ENCODE measurements at places on chromosomes 3 and 15. TPM values are rescaled to one million over a fixed set of nuclear protein-coding genes. Genes with fewer than 3 reads are reported as not detected.

The PPM1L gene
- total RNA-seq, result under 0.01 TPM

The AGBL1 gene
- total RNA-seq, result not detected

The GYG1 gene
- total RNA-seq, result 39.2 TPM

The CCR8 gene
- total RNA-seq, result not detected

GRCh38 chr15:33043636-33044035 lies 150.9 kb downstream of the FMN1 start:
- no peaks in the 10 kb centered on the region for H3K4me1 ChIP-seq
- no peaks in the 10 kb centered on the region for H3K36me3 ChIP-seq
- H3K27ac ChIP-seq, result no peak overlapping the region

DNA sequence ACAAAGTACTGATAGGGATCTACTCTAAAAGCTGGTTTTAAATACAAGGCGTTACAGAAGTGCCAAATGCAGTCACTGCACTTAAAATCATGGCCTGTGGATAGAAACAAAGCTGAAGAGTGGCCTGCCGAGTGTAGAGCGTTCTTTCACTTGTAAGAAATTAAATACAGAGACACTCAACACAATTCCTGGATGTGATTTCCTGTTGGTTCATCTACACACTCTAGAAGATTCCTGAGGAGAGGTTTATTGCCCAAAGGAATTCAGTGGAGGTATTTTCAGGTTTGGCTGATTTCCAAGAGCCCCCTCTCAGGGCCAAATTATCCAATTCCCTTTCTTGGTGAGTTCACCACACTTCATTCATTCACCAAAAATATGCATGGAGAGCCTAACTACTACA lies 200.3 kb upstream of the IL12A start:
- peak overlapping the region; percentile 58 for H3K27ac ChIP-seq
- DNase-seq, result no peak
- no peaks in the 10 kb centered on the region for H3K27me3 ChIP-seq
- H3K36me3 ChIP-seq, result no peaks in the 10 kb centered on the region
- no peak overlapping the region for H3K4me3 ChIP-seq

The PLA1A gene
- not detected for total RNA-seq

The CD86 gene
- not detected for total RNA-seq

DNA sequence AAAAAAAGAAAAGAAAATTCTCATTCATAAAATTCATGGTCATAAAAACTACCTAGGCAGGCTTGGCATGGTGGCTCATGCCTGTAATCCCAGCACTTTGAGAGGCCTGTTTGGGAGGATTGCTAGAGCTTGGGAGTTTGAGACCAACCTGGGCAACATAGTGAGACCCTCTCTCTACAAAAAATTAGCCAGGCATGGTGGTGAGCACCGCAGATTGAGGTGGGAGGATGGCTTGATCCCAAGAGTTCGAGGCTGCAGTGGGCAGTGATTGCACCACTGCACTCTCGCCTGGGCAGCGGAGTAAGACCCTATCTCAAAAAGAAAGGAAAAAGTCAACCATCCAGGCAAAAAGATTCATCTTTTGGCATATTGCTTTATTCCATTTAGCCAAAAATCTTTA lies 58.5 kb downstream of the MEIS2 start:
- peaks cover 46% of the 10 kb centered on the region for H3K36me3 ChIP-seq
- peaks cover under 1% of the 10 kb centered on the region for H3K4me1 ChIP-seq
- H3K27ac ChIP-seq, result no peak overlapping the region
- H3K4me3 ChIP-seq, result no peak overlapping the region

- DNase-seq, result peak; percentile 64
- no peaks in the 10 kb centered on the region for H3K27me3 ChIP-seq
- H3K4me3 ChIP-seq, result no peak overlapping the region
- H3K36me3 ChIP-seq, result no peaks in the 10 kb centered on the region
Measured at GRCh38 chr3:152287898-152288576, 19.3 kb downstream of the MBNL1 start.

The TNNC1 gene
- not detected for total RNA-seq

- H3K4me1 ChIP-seq, result peaks cover 37% of the 10 kb centered on the region
- no peak overlapping the region for H3K4me3 ChIP-seq
- H3K27me3 ChIP-seq, result no peaks in the 10 kb centered on the region
Measured at GRCh38 chr3:190096345-190096744, 24.4 kb downstream of the P3H2 start.

DNA sequence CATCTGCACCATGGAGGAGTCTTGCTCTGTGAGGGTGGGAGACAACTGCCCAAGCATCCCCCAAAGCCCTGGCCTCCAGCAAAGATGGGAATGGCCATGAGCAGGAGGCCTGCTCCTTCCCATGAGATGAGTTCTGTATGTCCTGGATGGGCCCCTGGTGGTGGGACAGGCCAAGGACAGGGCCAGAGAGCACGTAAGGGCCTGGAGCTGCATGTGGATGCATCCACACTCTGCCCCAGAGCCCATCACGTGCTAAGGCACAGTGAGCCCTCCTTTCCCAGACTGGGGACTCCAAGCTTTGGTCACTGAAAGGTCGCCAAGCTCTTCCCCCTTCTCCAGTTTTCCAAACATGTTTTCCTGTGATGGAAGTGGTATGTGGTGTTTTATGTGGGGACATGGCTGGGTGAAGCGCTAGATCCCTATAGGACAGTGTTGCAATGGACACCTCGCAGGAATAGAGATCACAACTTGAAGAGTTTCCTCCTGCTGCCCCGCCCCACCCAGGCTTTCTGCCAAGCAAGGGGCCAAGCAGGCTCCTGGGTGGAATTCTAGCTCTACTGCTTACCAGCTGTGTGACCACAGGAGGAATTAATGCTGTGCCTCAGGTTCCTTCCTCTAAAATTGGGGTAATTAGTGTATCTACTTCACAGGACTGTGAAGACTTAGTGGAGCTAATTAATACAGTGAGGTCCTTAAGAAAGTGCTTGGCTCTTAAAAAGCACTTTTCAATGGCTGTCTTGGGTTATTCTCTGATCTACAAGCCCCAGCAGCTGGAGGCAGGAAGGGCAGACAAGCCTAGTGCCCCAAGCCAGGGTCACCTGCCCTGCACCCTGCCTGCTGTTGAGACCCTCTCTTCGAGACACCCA lies 106.4 kb upstream of the RPL32 start:
- no peaks in the 10 kb centered on the region for H3K36me3 ChIP-seq
- peak; percentile 79 for DNase-seq
- H3K4me3 ChIP-seq, result no peak overlapping the region
- H3K27me3 ChIP-seq, result no peaks in the 10 kb centered on the region
- H3K4me1 ChIP-seq, result peaks cover 45% of the 10 kb centered on the region

- DNase-seq, result peak; percentile 80
- H3K36me3 ChIP-seq, result no peaks in the 10 kb centered on the region
- H3K4me3 ChIP-seq, result no peak overlapping the region
Measured at GRCh38 chr15:29925227-29926082, 103.2 kb upstream of the TJP1 start.

The SNTN gene
- total RNA-seq, result not detected

The TPM1 gene
- 1,935 TPM for total RNA-seq

The HESX1 gene
- total RNA-seq, result not detected

- no peaks in the 10 kb centered on the region for H3K36me3 ChIP-seq
- H3K4me1 ChIP-seq, result no peaks in the 10 kb centered on the region
- no peak for DNase-seq
- H3K27ac ChIP-seq, result no peak overlapping the region
- H3K4me3 ChIP-seq, result no peak overlapping the region
Measured at GRCh38 chr3:178950676-178951075, 120.9 kb downstream of the ZMAT3 start.

The EEF1AKMT4 gene
- 7.2 TPM for total RNA-seq

GRCh38 chr15:41881086-41881485 lies 12.8 kb downstream of the SPTBN5 start:
- H3K27me3 ChIP-seq, result no peaks in the 10 kb centered on the region
- no peaks in the 10 kb centered on the region for H3K36me3 ChIP-seq
- no peak overlapping the region for H3K4me3 ChIP-seq
- H3K27ac ChIP-seq, result no peak overlapping the region
- no peak for DNase-seq

The MAPK6 gene
- total RNA-seq, result 69.3 TPM

- H3K4me3 ChIP-seq, result no peak overlapping the region
- H3K27ac ChIP-seq, result no peak overlapping the region
- no peaks in the 10 kb centered on the region for H3K36me3 ChIP-seq
- DNase-seq, result no peak
- peaks cover 7% of the 10 kb centered on the region for H3K4me1 ChIP-seq
Measured at GRCh38 chr15:40264321-40265153, 18.3 kb downstream of the ANKRD63 start.

- no peaks in the 10 kb centered on the region for H3K27me3 ChIP-seq
- no peaks in the 10 kb centered on the region for H3K36me3 ChIP-seq
- no peak for DNase-seq
Measured at GRCh38 chr3:107858876-107859275, 232.0 kb downstream of the CD47 start.

The CRTC3 gene
- 18.6 TPM for total RNA-seq

GRCh38 chr15:89186803-89187202 lies 34.6 kb downstream of the RLBP1 start:
- H3K27me3 ChIP-seq, result no peaks in the 10 kb centered on the region
- no peak overlapping the region for H3K4me3 ChIP-seq
- no peak for DNase-seq
- no peaks in the 10 kb centered on the region for H3K4me1 ChIP-seq
- no peak overlapping the region for H3K27ac ChIP-seq
- H3K36me3 ChIP-seq, result peaks cover 4% of the 10 kb centered on the region

- no peak overlapping the region for H3K4me3 ChIP-seq
- no peak overlapping the region for H3K27ac ChIP-seq
- DNase-seq, result no peak
- peaks cover 5% of the 10 kb centered on the region for H3K27me3 ChIP-seq
- H3K4me1 ChIP-seq, result no peaks in the 10 kb centered on the region
- no peaks in the 10 kb centered on the region for H3K36me3 ChIP-seq
Measured at GRCh38 chr3:43906849-43907507, 216.2 kb downstream of the ABHD5 start.

- peak; percentile 97 for DNase-seq
- H3K27ac ChIP-seq, result peak overlapping the region; percentile 94
- peaks cover 43% of the 10 kb centered on the region for H3K4me1 ChIP-seq
- H3K36me3 ChIP-seq, result no peaks in the 10 kb centered on the region
- H3K27me3 ChIP-seq, result no peaks in the 10 kb centered on the region
Measured at GRCh38 chr3:37183375-37183831, 9.0 kb upstream of the LRRFIP2 start.

The ARPP19 gene
- 122 TPM for total RNA-seq

The CCNB2 gene
- 23.3 TPM for total RNA-seq

GRCh38 chr15:98420837-98421236 lies 227.5 kb upstream of the IGF1R start:
- no peak overlapping the region for H3K4me3 ChIP-seq
- H3K36me3 ChIP-seq, result no peaks in the 10 kb centered on the region
- H3K4me1 ChIP-seq, result no peaks in the 10 kb centered on the region
- H3K27ac ChIP-seq, result no peak overlapping the region
- peak; percentile 4 for DNase-seq

- DNase-seq, result no peak
- H3K36me3 ChIP-seq, result no peaks in the 10 kb centered on the region
Measured at GRCh38 chr3:126965526-126966080, 17.3 kb upstream of the PLXNA1 start.

- H3K27me3 ChIP-seq, result no peaks in the 10 kb centered on the region
- DNase-seq, result peak; percentile 87
- H3K4me3 ChIP-seq, result peak overlapping the region; percentile 25
- H3K36me3 ChIP-seq, result no peaks in the 10 kb centered on the region
- H3K4me1 ChIP-seq, result peaks cover 61% of the 10 kb centered on the region
Measured at GRCh38 chr3:98971169-98971681, 69.7 kb upstream of the DCBLD2 start.

DNA sequence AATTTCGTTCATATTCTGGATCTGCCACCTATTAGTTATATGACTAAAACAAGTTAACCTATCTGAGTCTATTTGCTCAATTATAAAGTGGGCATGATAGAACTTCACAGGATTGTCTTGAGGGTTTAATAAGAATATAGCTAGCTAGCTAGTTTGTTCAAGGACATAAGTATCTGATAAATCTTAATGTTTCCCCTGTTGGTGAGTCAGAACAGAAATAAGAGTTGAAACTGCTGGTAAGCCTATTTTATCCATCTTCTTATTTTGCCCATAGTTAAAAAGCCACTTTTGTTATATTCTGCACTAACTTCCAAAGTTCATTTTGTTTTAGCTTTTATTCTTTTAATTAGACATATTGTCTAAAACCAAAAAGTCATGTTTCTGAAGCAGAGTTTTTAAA lies 9.4 kb downstream of the SELENOT start:
- H3K4me1 ChIP-seq, result no peaks in the 10 kb centered on the region
- no peak overlapping the region for H3K4me3 ChIP-seq
- H3K27me3 ChIP-seq, result no peaks in the 10 kb centered on the region
- H3K27ac ChIP-seq, result no peak overlapping the region
- 0 out of 2 replicates have a peak, but pooled peaks cover 5% of the 10 kb centered on the region for H3K36me3 ChIP-seq

The PIERCE2 gene
- total RNA-seq, result 0.54 TPM

DNA sequence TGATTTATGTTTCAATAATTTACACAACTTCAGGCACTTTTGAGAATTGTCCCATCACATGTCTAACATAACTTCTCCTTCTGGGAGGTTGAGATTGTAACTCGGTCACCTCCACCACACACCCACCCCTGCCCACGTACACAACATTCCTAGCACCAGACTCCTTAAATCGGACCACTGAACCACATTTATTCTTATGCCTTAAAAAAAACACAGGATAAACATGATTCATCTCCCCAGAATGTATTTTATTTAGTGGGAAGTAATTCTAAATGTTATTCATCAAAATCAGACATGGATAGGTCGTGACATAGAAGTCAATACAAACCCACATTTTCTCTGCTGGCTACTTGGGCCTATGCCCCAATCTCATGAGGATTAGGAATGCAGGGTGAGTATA lies 3.0 kb downstream of the SNTN start:
- H3K4me1 ChIP-seq, result peaks cover 44% of the 10 kb centered on the region
- peak overlapping the region; percentile 81 for H3K27ac ChIP-seq
- H3K36me3 ChIP-seq, result no peaks in the 10 kb centered on the region
- peak; percentile 76 for DNase-seq
- no peaks in the 10 kb centered on the region for H3K27me3 ChIP-seq

DNA sequence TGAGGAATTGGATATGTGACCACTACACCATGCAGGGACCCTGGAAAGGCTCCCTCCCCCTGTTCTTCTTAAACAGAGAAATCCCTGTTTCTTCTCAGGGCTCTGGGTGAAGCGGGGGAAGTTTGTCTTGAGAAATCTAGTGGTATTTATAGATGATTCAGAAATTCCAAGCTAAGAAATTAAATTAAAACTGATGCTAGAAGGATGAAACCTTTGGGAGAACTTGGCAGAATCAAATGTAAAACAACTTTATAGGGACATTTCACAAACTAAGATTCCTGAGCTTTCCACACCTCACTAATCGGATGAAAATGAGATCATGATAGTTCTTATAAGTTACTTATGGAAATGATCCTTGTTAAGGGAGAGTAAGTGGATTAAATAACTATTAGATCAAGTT lies 54.2 kb downstream of the FBXL2 start:
- DNase-seq, result peak; percentile 71
- H3K4me1 ChIP-seq, result peaks cover 8% of the 10 kb centered on the region
- no peaks in the 10 kb centered on the region for H3K36me3 ChIP-seq
- no peak overlapping the region for H3K27ac ChIP-seq

The BCL2A1 gene
- not detected for total RNA-seq

All from GM23248 (cell line).